ENCODE measurements at places on chromosomes 3 and 15.

- no peak for DNase-seq
Observed at GRCh38 chr3:179453967-179454366, 2.7 kb upstream of the GNB4 start.

DNA sequence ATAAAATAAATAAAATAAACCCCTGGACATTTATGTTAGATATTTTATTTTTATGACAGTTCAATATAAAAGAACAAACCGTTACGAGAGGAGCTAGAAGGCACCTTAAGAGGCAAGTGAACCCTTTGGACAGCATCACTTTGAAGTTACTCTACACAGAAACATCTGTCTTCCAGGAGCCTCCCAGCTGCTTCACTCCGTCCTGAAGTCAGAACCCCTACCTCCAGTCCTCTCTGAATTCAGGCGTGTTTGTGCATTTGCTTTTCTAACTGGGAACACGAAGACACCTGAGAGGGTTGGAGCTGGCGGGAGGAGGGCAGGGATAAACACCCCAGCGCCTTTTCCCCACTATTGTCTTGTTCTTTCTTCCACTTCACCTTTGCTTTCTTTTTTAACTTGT is 46.2 kb downstream of the CMTM7 start:
- DNase-seq, result no peak

DNA sequence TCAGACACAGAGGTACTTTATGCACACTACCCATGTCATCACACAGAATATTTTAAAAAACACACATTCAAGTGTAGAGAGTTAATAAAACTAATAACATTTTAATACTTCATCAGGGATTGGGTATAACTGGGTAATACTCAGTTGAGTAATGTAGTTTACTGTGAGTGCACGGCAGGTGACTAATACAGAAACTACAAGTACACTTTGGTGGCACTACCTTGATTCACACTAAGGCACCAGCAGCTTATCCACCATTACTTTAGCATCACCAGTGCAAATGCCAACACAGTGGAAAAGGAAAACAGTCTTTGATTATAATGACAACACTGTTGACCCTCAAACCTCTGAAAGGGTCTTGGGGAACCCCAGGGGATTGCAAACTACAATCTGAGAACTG is 33.6 kb downstream of the ZNF280D start:
- no peak for DNase-seq

DNA sequence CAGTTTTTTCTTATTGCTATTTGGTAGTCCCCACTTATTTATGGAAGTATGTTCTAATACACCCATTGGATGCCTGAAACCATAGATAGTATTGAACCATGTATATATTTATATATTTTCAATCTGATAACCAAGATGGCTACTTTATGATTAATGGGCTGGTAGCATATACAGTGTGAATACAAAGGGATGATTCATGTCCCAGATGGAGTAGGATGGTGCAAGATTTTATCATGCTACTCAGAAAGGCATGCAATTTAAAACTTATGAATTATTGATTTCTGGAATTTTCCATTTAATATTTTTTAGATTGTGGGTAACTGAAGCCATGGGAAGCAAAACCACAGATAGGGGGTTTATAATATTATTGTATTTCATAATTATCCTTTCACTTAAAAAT is 35.2 kb downstream of the AP4E1 start:
- no peak for DNase-seq

GRCh38 chr3:71031914-71032521 is 551.5 kb downstream of the FOXP1 start:
- no peak for DNase-seq

- no peak for DNase-seq
Observed at GRCh38 chr3:189488241-189488767, 142.9 kb upstream of the TP63 start.

DNA sequence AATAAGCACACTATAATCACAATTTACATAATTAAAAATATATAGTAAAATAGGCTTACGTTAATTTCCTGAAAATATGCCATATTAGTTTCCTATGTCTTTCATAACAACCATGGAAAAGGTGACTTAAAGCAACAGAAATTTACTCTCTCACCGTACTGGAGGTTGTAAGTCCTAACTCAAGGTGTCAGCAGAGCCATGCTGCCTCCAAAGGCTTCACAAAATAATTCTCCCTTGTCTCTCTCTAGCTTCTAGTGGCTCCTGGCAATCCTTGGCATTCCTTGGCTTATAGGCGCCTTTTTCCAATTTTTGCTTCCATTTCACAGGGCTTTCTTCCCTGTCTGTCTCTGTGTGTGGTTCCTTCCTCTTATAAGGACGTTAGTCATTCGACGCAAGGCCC is 7.6 kb downstream of the SI start:
- DNase-seq, result no peak

DNA sequence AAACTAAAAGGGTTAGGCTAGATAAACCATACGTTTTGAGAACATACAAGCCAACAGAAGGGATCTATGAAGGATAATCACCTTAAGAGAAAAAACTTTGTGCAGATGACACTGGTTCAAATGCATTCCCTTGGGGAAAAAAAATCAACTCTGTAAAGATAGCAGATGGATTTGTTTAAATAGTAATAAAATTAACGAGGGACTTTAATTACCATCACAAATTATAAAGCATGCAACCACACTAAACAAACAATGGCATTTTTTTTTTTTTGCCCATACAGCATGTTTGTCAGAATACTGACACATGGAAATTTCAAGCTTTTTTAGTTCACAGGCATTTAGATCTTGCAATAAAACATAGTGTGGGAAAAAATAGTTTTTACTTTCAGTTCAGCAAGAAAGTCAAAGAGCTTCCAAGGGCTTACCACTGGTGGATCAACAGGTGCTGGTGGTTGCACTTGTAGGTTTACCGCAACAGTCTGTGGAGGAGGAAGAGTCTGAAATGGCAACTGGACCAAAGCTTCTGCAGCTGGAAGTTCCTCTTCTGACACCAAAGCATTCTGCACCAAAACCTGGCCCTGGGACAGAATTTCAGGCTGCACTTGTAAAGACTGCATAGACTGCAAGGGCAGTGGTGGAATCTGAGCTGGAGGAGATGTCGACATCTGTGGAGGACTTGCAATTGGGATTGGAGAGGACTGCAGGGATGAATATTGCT is 53.1 kb downstream of the PHC3 start:
- DNase-seq, result no peak

DNA sequence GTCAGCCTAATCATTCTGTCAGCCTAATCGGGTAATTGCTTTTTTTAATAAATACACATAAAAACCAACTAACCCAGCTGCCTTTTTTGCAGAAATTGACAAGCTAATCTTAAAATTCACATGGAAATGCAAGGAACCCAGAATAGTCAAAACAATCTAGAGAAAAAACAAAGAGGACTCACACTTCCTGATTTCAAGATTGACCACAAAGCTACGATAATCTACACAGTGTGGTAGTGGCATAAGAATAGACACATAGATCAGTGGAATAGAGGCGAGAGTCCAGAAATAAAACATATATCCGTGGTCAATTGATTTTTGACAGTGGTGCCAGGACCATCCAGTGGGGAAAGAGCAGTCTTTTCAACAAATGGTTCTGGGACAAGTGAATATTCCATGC is 2.4 kb upstream of the C3orf20 start:
- DNase-seq, result no peak

DNA sequence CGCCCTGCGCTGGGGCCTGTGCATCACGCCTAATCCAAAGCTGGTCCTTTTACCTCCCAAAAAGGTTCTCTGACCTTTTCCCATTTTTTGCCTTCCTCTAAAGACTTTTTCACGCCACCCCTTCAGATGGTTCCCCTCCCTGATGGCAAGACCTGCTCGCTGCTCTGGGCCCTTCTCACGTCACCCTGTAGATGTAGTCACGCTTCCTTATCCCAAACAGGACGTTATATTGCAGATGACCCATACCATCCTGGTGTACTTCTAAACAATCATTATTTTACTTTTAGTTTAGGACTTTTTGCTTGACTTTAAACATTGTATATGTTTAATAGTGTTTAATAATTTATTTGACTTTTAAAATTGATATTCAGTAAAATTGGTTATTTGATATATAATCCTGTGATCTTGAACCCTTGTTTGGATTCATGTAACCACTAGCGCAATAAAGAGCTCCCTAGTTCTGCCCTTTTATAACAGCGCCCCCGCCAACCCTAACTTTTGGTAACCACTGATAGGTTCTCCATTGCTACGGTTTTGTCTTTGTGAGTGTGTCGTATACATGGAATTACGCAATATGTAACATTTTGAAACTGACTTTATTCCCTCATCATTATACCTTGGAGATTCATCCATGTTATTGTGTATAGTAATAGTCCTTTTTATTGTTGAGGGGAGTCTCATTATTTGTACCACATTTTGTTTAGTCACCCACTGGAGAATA is 159.0 kb upstream of the CHRNA7 start:
- DNase-seq, result no peak

DNA sequence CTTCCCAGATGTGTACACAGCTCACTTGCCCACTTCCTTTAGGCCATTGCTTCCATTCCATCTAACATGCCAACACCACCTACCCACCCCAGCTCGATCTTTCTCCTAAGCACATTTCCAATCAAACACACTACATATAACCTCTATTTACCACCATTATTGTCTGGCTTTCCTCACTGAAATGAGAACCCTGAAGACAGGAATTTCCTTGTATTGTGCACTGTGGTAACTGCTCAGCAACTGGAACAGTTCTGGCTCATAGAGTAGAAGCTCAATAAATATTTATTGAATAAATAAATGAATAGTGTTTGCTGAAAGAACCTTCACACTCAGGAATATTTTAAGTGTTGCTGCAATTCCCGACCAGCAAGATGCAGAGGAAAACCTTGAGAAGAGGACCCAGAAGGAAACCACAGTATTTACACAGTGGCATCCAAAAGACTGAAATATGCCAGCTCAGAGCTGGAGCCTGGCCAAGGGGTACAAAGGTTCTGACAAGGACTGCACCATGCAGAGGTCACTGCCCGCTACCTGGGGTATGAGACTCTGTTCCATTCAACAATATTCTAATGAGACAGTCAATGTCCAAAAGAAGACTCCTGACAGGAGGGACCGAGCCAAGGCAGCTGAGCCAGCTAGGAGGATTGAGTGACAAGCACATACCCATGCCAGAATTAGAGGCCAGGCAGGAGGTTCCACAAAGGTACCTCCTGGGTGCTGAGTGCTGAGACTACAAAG is 168.8 kb downstream of the NUP210 start:
- DNase-seq, result no peak

DNA sequence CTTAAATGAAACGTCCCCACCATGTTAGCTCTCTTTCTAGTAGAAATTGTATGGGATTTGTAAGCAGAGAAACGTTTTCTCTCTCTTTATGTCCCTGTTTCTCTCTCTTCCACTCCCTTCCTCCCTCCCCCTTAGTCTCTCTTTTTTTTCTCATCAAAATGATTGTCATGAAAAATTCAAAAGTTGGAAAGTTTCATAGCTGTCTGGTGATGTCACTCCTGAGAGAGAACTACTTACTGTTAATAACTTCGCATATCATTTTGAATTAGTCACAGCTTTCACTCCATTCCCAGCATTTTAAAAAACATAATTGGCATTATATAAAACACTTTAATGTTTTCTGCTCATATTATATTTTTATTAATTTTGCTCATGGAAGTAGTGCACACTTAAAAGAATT is 331.1 kb downstream of the C3orf38 start:
- no peak for DNase-seq

DNA sequence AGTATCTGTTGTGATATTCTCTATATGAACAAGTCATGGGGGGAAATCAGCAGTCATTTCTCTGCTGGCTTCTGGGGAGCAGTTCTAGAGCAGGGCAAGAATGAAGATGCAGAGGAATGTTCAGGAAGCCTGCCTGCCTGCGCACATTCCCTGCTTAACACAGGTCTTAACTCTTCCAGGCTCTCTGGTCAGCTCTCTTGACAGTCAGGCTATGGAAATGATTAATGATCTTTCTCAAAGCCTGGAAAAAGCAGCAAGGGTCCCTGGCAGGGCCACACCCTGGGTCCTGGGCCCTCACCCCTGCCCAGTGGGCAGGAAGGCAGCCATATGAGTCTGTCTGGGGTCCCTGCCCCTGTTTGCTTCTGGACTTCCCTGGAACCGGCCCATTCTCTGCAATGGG is 31.4 kb upstream of the CLK3 start:
- no peak for DNase-seq

DNA sequence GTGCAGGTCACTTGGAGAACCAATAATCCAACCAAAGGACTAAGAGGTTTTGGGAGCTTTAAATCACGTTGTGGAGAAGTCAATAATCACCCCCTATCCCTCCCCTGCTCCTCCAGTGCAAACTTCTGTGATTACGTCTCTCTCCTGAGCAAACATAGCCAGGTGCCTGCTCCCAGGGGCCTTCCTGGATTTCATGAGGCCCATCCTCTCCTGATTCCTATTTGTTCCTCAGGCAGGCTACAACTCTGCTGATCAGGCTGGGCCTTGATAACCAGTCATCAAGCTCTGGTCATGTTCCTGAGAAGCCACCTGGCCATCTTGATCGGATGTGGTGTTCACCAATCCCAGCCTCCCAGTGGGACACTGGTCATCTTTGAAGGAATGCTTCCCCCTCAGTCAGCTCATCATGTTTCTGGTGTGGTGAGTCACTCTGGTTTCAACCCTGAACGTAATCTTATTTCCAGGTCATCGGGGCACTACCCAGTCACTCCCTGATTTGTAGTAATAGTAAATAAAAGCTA is 2.9 kb upstream of the ZNF710 start:
- DNase-seq, result no peak

- no peak for DNase-seq
Observed at GRCh38 chr15:52503788-52504496, 24.7 kb downstream of the MYO5A start.

DNA sequence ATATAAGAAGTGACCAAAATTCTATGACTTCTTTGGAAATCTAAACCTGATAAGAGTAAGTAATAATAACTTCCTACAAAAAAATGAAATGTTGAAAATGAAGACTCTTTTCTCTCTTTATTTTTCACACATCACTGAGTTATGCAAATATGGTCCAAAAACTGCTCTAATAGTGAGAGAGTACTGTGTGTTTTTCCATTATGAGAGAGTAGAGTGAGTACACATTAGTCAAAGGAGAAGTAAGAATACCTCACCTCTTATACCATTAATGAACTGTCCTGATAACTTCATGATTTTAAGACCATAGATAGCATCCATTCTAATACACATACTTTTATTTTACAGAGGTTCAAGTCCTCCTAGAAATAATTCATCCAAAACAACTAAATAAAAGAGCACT is 1310.2 kb downstream of the SI start:
- no peak for DNase-seq

All from stimulated activated CD8-positive, alpha-beta memory T cell treated with anti-CD3 and anti-CD28 coated beads, Interleukin-7, amount 100 ng/mL, for 24 hours (primary cell).